ENCODE measurements at places on chromosomes 16 and 17.

GRCh38 chr17:43314611-43315011 lies 80.8 kb upstream of the RNU2-1 start:
- no peak for DNase-seq

- no peak for DNase-seq
These were observed 36.7 kb upstream of the ABCA5 start for GRCh38 chr17:69363488-69364210.

DNA sequence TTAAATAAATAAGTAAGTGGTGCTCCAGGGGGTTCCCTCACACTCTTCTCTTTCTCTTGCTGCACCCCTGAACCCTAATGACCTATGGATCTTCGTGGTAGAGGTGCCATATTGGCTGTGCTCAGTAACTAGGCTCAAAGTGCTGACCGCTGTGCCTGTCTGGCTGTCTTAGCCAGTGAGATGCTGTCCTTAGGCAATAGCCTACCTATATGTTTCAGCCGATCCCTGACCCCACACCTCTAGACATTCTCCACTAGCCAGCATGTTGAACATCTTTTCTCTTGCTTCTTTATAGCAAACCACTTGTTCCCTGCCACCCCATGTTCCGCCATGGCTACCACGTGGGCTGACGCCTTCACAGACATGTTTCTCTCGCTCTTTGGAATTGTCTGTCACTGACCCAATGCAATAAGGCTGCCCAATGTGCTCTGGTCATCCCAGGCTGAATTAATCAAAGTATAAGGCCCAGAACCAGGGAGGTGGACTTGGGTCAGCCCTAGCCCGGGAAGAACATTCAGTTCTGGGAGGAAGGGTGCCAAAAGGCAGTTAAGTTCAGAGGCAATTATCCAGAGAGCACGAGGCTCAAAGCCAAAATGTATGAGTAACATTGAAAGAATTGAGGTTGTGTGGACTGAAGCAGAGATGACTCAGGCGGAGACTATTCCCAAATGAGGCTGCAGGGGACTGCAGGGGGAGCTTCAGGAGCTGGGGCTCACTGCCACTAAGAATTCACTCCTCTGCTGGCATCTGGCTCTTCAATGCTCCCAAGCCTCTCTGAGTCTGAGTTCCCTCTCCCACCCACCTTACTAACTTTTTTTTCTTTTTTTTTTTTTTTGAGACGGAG lies 28.7 kb upstream of the TNRC6A start:
- peak; percentile 60 for DNase-seq

- no peak for DNase-seq
These were observed 71.3 kb downstream of the AMFR start for GRCh38 chr16:56354016-56354415.

- no peak for DNase-seq
These were observed 890 bp upstream of the CD300A start for GRCh38 chr17:74465378-74466110.

- no peak for DNase-seq
These were observed 83.5 kb downstream of the ADCY9 start for GRCh38 chr16:4032768-4033167.

DNA sequence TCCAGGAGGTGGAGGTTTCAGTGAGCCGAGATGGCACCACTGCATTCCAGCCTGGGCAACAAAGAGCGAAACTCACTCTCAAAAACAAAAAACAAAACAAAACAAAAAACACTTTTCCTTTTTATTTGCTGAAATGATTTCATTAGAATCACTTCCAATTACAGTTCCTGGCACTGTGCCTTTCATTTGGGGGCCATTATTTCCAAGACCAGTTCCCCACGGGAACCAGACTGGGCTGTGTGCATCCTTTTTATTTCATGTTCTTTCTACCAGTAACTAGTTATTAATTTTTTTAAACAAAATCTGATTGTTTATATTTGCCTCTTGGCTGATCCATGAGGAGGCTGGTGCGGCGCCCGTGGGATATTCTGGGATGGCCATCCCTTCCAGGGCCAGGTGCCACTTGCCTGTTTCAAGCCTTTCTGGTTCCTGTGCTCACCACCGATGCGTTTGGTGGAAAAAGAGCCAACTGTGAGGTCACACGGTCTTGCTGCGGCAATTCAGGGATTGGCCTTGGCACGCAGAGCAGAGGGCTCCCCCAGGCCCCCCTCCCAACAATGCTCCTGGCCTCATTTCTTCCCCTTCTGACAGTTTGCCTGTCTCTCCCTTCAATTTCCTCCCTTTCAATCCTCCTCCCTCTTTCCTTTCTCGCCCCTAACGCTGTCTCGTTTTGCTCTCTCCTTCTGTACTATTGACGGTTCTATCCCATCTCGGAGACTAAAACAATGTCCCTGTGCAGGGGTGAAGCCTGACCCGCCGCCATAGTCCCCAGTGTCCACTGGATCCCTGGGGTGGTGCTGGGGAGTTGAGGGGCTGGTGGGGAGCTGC lies 13.4 kb downstream of the UBALD1 start:
- no peak for DNase-seq

- DNase-seq, result no peak
These were observed 62.6 kb downstream of the PLCG2 start for GRCh38 chr16:81841722-81842121.

GRCh38 chr16:47250983-47251382 lies 107.2 kb upstream of the NETO2 start:
- no peak for DNase-seq

GRCh38 chr16:88466175-88466862 lies 13.2 kb downstream of the ZFPM1 start:
- DNase-seq, result no peak

GRCh38 chr17:81388091-81388611 lies 7.1 kb upstream of the BAHCC1 start:
- DNase-seq, result no peak

GRCh38 chr16:51818342-51818944 lies 667.4 kb upstream of the SALL1 start:
- DNase-seq, result peak; percentile 31

GRCh38 chr17:51372345-51373004 lies 112.1 kb downstream of the UTP18 start:
- peak; percentile 72 for DNase-seq

DNA sequence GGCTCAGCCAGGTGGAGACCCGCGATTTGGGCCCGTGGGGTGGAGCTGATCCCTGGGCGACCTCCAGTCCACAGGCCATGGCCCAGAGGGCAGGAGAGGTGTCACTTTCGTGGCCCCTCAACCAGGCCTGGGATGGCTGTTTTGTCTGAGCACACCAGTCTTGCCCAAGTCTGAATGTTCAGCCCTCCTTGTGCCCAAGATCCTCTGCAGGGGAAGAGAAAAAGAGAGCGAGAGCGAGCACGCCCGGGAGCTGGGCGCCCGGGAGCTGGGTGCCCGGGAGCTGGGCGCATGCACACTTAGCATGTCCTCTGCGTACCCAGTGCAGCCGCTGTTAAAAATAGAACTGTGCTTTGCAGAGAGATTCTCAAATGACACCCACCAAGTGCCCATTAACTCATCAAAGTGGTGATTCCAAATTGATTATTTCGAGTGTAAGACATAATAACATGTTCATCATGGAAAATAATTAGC lies 403.3 kb upstream of the TNRC6C start:
- DNase-seq, result no peak

- peak; percentile 91 for DNase-seq
These were observed 497 bp downstream of the SMIM5 start for GRCh38 chr17:75633486-75634375.

DNA sequence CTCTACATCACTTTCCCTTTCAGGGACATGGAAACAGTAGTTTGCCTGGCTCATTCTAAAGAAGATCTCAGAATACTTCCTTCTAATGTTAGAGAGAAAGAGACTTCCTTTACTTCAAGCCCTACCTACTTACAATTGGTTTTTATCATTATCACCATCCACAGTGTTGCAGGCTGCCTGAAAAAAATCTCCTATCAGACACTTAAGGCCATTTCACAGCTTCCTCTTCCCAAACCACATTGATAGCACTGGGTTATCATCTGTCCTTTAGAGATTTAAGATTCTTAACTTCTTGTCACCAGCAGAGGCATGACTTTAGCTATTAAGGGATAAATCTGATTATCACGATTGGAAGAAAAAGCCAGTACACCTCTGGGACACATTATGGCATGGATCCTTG lies 178.5 kb upstream of the TBX2 start:
- DNase-seq, result no peak

GRCh38 chr17:7309628-7310027 lies 2.2 kb downstream of the EIF5A start:
- DNase-seq, result no peak

GRCh38 chr16:78522327-78522726 lies 422.9 kb downstream of the WWOX start:
- no peak for DNase-seq

GRCh38 chr16:30748634-30749445 lies 615 bp downstream of the PHKG2 start:
- DNase-seq, result no peak

- peak; percentile 66 for DNase-seq
These were observed 483.1 kb upstream of the ERCC4 start for GRCh38 chr16:13436641-13437412.

GRCh38 chr17:13885953-13886889 lies 183.1 kb upstream of the COX10 start:
- DNase-seq, result no peak

- no peak for DNase-seq
These were observed 484.9 kb downstream of the WWOX start for GRCh38 chr16:78584213-78584860.

GRCh38 chr17:10055262-10055975 lies 143.0 kb downstream of the GAS7 start:
- no peak for DNase-seq

DNA sequence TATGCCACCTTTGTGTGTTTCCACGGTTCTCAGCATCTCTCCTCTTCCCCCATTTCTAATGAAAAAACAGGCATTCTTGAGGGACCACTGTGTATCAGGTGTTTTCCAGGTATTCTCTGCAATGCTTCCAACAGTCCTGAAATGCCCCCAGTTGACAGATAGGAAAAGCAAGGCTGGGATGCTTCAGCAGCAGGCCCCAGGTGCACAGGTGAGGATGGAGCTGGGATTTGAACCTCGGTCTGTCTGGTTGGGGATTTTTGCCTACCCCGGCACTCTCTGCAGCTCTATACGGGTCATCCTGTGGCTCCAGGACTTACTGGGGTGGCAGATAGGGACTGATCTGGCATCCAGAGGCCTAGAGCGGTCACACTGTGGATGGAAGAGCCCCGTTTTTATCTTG lies 180.5 kb upstream of the GSE1 start:
- no peak for DNase-seq

DNA sequence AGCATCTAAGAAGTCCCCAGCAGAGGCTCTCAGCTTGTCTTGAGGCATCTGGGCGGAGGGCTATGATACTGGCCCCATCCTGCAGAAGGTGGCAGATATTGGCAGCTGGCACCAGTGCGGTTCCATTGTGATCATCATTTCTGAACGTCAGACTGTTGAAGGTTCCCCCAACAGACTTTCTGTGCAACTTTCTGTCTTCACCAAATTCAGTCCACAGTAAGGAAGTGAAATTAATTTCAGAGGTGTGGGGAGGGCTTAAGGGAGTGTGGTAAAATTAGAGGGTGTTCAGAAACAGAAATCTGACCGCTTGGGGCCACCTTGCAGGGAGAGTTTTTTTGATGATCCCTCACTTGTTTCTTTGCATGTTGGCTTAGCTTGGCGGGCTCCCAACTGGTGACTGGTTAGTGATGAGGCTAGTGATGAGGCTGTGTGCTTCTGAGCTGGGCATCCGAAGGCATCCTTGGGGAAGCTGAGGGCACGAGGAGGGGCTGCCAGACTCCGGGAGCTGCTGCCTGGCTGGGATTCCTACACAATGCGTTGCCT lies at the start of gene CIITA:
Gene CIITA (plus strand): TSS at position 404 of the 543 bp plus-strand sequence. CDS start 129 bp downstream, at position 533.
- no peak for DNase-seq

DNA sequence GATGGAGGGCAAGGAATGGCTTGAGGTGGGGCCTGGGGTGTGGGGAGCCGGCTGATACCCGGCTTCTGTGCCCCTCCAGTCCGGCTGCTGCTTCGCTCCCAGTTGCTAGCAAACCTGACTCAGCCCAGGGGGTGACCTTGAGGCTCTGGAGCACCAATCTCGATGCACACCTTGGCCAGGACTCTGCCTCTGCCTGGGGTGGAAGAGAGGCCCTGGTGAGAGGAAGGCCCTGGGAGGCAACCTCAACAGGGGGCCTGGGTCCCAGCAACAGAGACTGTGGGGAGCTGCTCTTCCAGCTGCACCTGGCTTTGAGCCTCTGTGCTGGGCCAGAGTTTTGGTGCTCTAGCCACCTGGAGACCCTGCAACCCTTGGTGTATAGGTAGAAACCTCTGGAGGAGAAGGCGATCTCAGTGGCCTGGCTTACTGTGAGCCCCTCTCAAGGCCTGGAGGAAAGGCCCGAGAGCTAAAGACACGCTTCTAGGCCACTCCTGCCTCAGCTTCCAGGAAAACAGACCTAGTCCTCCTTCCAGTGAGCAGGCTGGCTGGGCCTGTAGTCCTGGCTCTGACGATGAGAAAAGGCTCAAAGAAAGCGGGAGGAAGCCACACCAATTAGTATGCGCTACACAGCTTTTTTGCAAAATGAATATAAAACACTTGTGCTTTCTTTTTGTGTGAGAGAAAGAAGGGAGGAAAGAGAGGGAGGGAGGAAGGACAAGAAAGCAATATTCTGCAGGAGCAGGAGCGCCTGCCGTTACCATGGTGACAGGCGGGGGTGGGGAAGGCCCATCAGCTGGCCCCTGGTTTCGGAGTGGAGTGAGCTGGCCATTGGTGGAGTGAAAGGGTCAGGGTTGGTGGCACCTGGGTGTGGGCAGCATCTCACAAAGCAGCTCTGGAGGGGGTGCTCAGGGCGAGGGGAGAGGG lies 51.0 kb downstream of the VAC14 start:
- no peak for DNase-seq

DNA sequence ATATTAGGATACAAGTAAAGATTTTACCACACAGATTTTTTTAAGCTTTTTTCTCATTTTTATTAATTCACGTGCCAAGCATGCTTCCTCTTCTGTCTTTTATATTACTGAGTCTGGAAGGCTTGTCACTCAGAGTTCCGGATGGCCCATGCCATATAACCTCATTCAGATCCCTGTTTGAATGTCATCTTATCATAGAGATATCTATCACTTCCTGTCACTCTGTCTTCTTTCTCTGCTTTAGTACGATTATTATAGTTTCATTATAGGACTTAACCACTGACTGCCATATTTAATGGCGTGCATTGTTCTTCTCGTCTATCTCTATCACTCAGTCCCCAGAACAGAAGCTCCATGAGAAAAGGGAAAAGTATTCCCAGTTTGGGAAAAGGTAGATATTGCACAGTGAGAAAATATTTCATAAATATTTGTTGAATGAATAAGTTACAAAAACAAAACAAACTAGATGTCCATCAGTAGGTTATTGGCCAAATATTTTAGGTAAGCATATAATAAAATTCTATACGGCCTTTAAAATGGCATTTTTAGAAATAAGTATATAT lies 296.9 kb upstream of the GOT2 start:
- DNase-seq, result no peak

DNA sequence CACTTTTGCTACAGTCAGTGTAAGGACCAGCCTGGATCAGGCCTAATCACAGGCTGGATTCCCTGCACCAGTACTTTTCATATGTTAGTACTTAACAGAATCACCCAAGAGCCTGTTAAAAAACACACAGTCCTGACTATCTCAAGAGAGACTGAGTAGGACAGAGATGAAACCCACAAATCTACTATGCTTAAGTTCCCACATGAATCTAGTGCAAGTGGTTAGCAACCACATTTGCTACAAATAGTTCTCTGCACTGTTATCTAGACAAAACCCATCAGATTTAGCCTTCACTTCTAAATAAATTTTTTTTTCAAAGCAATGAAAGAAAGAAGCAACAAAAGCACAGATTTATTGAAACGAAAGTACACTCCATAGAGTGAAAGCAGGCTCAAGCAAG lies 38.9 kb downstream of the SSH2 start:
- no peak for DNase-seq

All from HepG2 (cell line).